Memory B cell (primary cell): ENCODE measurements at places on chromosomes 6 and 20.
A peak's percentile ranks its signal among the peaks of the same experiment; 100 is the strongest.

DNA sequence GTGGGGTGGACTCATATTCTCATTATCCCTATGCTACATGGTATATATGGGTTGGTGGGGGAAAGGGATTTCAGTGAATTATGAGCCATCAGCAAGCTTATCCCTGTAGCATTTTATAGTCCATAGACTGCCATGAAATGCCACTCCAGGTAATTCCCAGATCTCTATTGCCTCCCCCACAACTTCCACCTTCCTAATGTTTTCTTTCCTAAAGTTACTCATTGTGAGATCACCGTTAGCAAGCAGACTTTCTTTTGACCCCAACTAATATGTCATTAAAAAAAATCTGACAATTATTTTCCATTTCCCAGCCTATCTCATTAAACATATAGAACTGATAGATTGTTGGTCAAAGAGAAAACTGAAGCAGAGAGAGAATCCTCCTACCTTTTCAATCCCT, 40.7 kb upstream of the TBX18 start:
- H3K27ac ChIP-seq: no peak overlapping the region
- no peaks in the 10 kb centered on the region for H3K27me3 ChIP-seq
- H3K4me3 ChIP-seq: no peak overlapping the region
- DNase-seq: no peak

GRCh38 chr20:12241065-12241464, 323.4 kb downstream of the BTBD3 start:
- no peak for DNase-seq
- peaks cover 2% of the 10 kb centered on the region for H3K27me3 ChIP-seq
- no peak overlapping the region for H3K4me3 ChIP-seq
- no peaks in the 10 kb centered on the region for H3K4me1 ChIP-seq

DNA sequence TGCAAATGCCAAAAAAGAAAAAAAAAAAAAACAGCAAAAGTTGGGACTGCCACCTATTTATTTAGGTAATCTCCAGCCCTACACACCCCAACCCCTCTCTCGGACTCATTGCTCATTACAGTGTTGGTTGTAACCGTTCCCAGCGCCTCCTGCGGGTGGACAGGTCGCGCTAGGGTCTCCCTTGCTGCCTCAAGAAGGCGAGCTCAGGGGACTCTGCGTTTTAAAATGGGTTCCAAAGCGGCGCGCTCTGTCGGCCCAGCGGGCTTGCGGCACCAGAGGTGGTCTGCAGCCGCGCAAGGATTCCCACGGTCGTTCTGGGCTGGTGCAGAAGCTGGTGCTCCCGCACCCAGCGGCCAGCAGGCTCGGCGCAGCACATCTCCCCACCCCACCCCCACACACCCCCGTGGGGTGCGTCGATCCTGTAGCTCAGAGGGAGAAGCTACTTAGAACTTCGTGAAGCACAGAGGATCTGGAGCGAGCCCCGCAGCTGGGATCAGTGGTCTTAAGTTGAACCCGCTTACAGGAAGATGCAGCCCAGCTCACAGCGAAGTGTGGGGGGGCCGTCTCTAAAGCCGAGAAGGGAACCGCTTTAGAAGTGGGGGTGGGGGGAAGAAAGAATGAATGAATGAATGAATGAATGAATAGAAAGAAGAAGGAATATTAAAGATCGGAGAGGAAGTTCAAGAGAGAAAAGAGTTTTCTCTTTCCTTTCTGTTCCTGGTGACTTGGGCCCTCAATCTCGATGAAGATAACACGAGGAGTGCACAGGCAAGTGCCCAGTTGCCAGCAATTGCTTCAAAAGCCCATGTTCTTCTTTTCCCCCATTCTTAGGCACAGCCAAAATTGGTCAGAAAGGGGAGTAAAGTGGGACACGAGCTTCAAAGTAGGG, 780 bp downstream of the TFAP2A start:
- peaks cover 15% of the 10 kb centered on the region for H3K36me3 ChIP-seq
- H3K27me3 ChIP-seq: peaks cover 42% of the 10 kb centered on the region
- DNase-seq: no peak
- peak overlapping the region; percentile 73 for H3K4me3 ChIP-seq
- peaks cover 14% of the 10 kb centered on the region for H3K4me1 ChIP-seq
- H3K27ac ChIP-seq: peak overlapping the region; percentile 86

- H3K4me3 ChIP-seq: no peak overlapping the region
- peaks cover 11% of the 10 kb centered on the region for H3K4me1 ChIP-seq
- DNase-seq: no peak
- H3K27ac ChIP-seq: no peak overlapping the region
- no peaks in the 10 kb centered on the region for H3K36me3 ChIP-seq
- peaks cover 11% of the 10 kb centered on the region for H3K27me3 ChIP-seq
Measured at GRCh38 chr6:111992851-111993250, 61.1 kb upstream of the CCN6 start.

DNA sequence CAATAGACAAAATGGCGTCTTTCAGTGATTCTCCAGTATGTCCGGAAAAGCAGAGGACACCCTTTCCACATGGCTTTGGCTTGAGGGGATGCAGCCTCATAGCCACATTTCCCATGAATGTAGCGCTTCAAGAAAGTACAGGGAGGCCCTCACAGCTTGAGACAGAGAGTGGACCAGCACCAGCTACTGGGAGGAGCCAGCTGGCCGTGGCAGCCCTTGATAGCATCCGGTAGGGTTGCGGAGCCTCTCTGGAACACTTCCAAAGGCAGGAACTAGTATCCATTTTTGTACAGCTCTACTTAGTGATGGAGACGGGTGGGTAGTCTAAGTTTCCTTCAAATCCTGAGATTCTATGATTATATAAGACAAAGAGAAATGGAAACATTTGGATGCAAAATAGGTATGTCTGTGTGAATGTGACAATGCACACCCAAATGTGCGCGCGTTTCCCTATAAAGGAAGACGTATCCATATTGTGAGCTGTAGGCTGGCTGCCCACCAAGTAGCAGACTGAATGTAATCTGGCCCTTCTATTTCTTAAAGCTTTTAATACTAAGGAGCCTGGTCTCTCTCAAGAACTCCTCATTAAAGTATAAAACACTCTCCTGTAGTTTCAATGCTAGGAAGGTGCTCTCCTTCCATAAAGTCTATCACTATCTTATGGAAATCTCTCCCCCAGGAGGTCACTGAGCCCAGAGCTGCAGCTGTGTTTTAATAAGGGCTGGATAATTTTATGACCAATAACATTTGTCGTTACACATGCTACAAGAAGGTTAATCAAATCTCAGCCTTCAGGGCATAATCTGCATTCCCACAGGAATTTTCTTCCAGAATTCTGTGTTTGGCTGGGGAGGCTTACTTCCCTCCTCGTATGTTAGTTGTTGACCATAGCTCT, 74.0 kb downstream of the SOBP start:
- DNase-seq: no peak
- no peak overlapping the region for H3K4me3 ChIP-seq

- H3K27ac ChIP-seq: no peak overlapping the region
- H3K36me3 ChIP-seq: no peaks in the 10 kb centered on the region
- H3K27me3 ChIP-seq: peaks cover 2% of the 10 kb centered on the region
- DNase-seq: no peak
- H3K4me1 ChIP-seq: no peaks in the 10 kb centered on the region
Measured at GRCh38 chr6:56683882-56684281, 41.2 kb upstream of the DST start.

- peak overlapping the region; percentile 84 for H3K27ac ChIP-seq
- H3K36me3 ChIP-seq: peaks cover 41% of the 10 kb centered on the region
- H3K4me1 ChIP-seq: peaks cover 49% of the 10 kb centered on the region
- no peak for DNase-seq
Measured at GRCh38 chr6:24864343-24864742, 65.6 kb upstream of the ARMH2 start.

- no peak overlapping the region for H3K27ac ChIP-seq
- H3K4me3 ChIP-seq: no peak overlapping the region
- peak; percentile 17 for DNase-seq
- peaks cover 14% of the 10 kb centered on the region for H3K4me1 ChIP-seq
Measured at GRCh38 chr20:1324598-1325172, 4.3 kb downstream of the SDCBP2 start.

- H3K36me3 ChIP-seq: peaks cover 40% of the 10 kb centered on the region
- no peak overlapping the region for H3K27ac ChIP-seq
- DNase-seq: no peak
- H3K27me3 ChIP-seq: no peaks in the 10 kb centered on the region
Measured at GRCh38 chr20:17946572-17947473, 21.8 kb downstream of the SNX5 start.

DNA sequence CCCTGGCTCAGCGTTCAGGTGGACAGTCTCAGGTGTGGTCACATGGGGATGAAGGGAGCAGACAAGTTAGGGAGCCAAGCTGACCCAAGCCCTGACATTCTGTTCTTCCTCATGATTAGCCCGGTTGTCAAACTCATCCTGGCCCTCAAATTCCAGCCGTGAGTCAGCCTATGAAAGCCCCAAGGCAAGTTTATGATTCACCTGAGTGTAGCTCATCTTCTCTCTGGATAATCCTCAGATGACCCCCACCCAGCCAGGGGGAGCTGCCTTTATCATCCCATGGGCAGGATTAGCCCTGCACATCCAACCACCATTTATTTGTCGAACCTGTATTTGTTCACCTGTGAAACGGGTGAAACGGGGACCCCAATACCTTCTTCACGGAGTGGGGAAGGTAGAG, 161.9 kb downstream of the DHX35 start:
- H3K4me3 ChIP-seq: no peak overlapping the region
- H3K27me3 ChIP-seq: peaks cover 16% of the 10 kb centered on the region
- H3K4me1 ChIP-seq: no peaks in the 10 kb centered on the region
- no peak overlapping the region for H3K27ac ChIP-seq
- no peak for DNase-seq

GRCh38 chr20:61052776-61053442, 199.2 kb upstream of the CDH4 start:
- H3K36me3 ChIP-seq: no peaks in the 10 kb centered on the region
- no peaks in the 10 kb centered on the region for H3K27me3 ChIP-seq
- no peak for DNase-seq
- H3K4me3 ChIP-seq: no peak overlapping the region

GRCh38 chr20:49539481-49540231, 28.3 kb downstream of the PTGIS start:
- no peaks in the 10 kb centered on the region for H3K36me3 ChIP-seq
- H3K27ac ChIP-seq: no peak overlapping the region
- no peak for DNase-seq
- H3K4me1 ChIP-seq: peaks cover 5% of the 10 kb centered on the region

GRCh38 chr6:53630533-53631226, 34.9 kb downstream of the KLHL31 start:
- DNase-seq: no peak
- peak overlapping the region; percentile 56 for H3K4me3 ChIP-seq
- H3K27ac ChIP-seq: peak overlapping the region; percentile 78
- H3K4me1 ChIP-seq: peaks cover 13% of the 10 kb centered on the region

GRCh38 chr6:15980801-15981200, 148.1 kb upstream of the MYLIP start:
- no peaks in the 10 kb centered on the region for H3K4me1 ChIP-seq
- no peak overlapping the region for H3K4me3 ChIP-seq
- no peaks in the 10 kb centered on the region for H3K36me3 ChIP-seq
- H3K27ac ChIP-seq: no peak overlapping the region
- H3K27me3 ChIP-seq: peaks cover 4% of the 10 kb centered on the region
- DNase-seq: no peak

- H3K27me3 ChIP-seq: no peaks in the 10 kb centered on the region
- no peak overlapping the region for H3K4me3 ChIP-seq
- no peak overlapping the region for H3K27ac ChIP-seq
- no peak for DNase-seq
- no peaks in the 10 kb centered on the region for H3K4me1 ChIP-seq
Measured at GRCh38 chr6:158142789-158143188, 25.3 kb downstream of the SERAC1 start.

DNA sequence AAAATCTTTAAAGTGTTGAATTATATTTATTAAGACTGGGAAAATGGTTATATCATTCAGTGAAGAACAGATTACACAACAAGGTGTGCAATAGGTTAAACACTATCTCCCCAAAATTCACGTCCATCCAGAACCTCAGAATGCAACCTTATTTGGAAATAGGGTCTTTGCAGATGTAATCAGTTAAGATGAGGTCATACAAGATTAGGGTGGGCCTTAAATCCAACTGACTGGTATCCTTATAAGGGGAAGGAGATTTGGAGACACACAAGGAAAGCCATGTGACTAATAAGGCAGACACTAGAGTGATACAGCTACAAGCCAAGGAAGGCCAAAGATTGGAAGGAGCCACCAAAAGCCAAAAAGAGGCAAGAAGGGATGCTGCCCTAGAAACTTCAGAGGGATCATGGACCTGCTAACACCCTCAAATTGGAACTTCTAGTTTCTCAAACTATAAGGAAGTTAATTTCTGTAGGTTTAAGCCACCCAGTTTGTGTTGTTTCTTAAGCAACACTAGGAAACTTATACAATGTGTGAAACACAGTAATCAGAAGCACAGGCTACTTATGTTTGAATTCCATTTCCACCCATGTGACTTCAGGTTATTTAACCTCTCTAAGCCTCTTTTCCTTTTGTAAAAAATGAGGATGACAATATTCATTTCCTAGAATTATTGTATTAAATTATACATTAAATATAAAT, 16.9 kb downstream of the ILRUN start:
- DNase-seq: no peak
- H3K36me3 ChIP-seq: peaks cover 2% of the 10 kb centered on the region
- H3K27ac ChIP-seq: peak overlapping the region; percentile 60
- peaks cover 26% of the 10 kb centered on the region for H3K4me1 ChIP-seq

DNA sequence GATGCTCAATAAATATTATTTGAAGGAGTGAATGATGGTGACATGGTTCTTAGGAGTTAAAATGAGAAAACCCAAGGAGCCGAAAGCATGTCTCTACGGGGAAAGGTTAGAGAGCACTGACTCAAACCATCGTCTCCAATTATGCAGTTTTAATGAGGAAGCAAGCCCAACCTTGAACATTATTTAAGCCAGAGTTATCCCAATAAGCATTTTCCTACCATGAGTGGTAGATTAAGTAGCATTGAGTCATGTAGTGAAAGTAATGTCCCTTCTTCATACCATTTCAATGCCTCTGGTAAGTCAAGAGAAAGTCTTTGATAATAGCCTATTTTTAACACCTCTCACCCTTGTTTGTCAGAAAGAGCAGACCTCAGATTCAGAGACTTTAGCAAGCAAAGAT, 13.5 kb downstream of the TSHZ2 start:
- H3K4me1 ChIP-seq: peaks cover 6% of the 10 kb centered on the region
- peaks cover 6% of the 10 kb centered on the region for H3K27me3 ChIP-seq
- H3K27ac ChIP-seq: no peak overlapping the region
- DNase-seq: no peak
- H3K36me3 ChIP-seq: no peaks in the 10 kb centered on the region
- H3K4me3 ChIP-seq: no peak overlapping the region

DNA sequence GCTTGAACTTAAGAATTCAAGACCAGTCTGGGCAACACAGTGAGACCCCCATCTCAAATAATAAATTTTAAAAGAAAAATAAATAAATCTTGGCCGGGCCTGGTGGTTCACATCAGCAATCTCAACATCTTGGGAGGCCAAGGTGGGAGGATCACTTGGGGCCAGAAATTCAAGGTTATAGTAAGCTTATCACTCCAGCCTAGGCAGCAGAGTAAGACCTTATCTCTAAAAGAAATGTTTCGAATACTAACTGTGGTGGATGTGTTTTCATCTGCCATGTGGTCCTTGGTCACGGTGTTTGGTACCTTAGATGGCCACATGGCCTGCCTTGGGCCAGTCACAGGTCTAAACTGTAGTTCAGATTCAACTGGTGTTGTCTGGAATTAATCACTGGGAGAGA, 5.8 kb downstream of the UBE2C start:
- DNase-seq: no peak
- H3K4me1 ChIP-seq: peaks cover 7% of the 10 kb centered on the region
- no peaks in the 10 kb centered on the region for H3K27me3 ChIP-seq
- no peaks in the 10 kb centered on the region for H3K36me3 ChIP-seq

- H3K4me1 ChIP-seq: no peaks in the 10 kb centered on the region
- peaks cover 1% of the 10 kb centered on the region for H3K36me3 ChIP-seq
- H3K27me3 ChIP-seq: peaks cover 9% of the 10 kb centered on the region
- DNase-seq: no peak
- H3K27ac ChIP-seq: no peak overlapping the region
- H3K4me3 ChIP-seq: no peak overlapping the region
Measured at GRCh38 chr20:17884307-17885003, 84.1 kb downstream of the SNX5 start.
